ENCODE measurements at places on chromosomes 2 and 18.

GRCh38 chr18:2102022-2102421 is 469.3 kb downstream of the METTL4 start:
- DNase-seq = no peak

GRCh38 chr2:101402630-101403029 is 15.3 kb upstream of the CREG2 start:
- no peak for DNase-seq

- DNase-seq = no peak
Observed at GRCh38 chr2:225013425-225014365, 28.6 kb downstream of the DOCK10 start.

- DNase-seq = no peak
Observed at GRCh38 chr2:3409627-3410170, 30.2 kb downstream of the TRAPPC12 start.
